ENCODE measurements at places on chromosomes 7 and 10.

GRCh38 chr7:82029236-82029913 is 259.5 kb upstream of the HGF start:
- DNase-seq: no peak

DNA sequence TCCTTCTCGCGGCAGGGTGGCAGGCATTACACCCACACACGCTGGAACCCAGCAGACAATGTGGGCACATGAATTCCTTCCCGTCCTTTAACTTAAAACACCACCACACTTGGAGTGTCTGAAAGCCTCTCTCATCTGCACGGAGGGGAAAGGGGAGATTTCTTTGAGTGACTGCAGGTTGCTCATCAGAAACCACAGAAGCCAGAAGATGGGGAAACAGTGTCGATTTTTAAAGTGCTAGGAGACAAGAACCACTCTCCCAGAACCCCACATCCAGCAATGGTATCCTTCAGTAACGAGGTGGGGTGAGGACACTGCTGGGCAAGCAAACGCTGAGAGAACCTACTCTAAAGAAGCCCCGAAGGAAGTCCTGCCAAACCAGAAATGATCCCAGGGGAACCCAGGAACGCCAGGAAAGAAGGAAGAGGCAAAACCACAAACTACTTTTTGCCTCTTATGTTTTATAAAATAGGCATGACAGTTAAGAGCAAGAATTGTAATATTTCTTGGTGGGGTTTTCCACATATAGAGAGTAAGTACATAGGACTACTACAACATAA is 254.3 kb downstream of the ELFN1 start:
- DNase-seq: no peak

- DNase-seq: no peak
Observed at GRCh38 chr7:14395860-14396259, 406.4 kb upstream of the ETV1 start.

DNA sequence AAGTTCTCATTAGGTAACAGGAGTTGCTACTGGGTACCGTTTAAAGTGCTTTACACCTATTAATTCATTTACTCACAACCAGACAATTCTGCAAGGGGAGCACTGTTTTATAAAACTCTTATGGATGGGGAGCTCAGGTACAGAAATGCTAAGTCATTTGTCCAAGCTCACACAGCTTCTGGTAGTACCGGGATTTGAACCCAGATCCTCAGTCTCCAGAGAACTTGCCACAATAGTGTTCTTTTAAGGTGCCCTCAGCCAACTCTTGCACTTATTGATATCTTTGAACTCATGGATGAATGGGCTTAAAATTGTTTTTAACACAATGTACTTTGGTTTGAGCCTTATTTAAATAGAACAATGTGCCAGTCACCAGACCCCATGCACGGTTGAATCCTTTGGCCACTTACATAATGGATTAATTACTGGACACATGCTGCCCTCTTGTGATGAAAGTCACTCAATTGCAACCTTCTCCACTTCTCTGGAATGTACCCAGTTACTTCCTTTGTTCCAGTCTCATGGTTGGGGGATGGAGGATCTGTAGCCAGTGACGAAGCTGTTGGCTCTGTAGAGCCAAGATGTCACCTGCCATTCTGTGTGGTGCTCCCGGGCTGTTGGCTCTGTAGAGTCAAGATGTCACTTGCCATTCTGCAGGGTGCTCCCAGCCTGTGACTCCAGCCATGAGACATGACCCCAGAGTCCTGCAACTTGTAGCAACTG is 65.6 kb downstream of the NOD1 start:
- peak; percentile 78 for DNase-seq

- DNase-seq: no peak
Observed at GRCh38 chr7:25731068-25731845, 420.7 kb upstream of the NFE2L3 start.

DNA sequence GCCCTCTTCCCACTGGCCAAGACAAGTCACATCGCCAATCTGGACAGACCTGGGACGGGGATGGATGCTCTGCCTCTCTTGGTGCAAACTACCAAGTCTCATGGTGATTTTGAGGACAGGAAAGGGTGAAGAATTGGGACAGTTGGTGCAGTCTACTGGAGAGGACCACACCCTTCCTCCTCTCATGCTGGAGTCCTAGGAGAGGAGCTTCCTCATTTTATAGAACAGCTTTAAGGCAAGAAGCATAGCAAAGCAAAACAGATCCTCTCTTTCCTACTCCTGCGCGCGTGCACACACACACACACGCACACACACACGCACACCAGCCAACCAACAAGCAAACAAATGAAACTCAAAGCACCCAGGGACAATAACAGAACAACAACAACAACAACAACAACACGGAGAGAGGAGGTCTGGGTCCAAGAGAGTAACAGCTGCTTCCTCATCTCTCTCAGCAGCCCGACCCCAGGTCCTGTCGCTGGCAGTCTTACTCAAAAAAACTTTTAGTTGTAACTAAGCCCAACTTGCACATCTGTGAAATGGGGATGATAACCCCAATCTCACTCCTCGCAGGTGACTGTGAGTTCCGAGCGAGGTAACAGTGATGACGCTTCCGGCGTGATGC is 83.4 kb downstream of the TMEM178B start:
- DNase-seq: no peak

All from Ammon's horn (tissue), 1 donor.